ENCODE measurements at places on chromosomes 2 and 18.

DNA sequence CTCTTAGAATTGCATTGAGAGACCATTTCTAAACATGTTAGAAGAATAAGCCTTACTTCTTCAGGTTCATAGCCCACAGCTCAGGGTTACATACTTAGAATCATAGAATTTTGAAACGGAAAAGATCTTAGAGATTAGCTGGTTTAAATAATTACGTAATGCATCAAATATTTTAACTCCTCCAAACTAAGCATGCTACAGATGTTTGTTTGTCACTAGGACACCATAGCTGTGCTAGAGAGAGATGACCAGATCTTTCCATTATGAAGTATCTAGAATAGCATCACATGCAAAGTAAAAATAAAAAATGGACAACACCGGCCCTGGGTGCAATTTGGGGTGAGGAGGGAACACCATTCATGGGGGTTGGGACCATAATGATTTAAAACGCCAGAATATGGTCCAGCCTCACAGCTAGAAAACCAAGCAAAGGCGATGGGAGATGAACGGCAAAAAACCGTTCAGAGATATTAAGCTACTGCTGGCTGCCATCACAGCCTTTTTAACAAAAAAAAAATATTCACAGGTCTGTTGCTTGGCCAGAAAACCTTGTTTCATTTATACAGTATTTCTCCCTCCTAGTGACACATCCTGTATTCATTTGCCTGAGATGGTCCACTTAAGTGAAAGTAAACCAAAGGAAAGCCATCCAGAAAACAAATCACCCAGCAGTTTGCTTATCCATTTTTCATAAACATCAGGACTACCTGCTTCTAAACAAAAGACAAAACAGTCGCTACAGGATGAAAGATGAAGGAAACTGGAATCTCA lies 94.2 kb downstream of the EPHA4 start:
- no peak for DNase-seq

GRCh38 chr2:174878537-174879147 lies 114.4 kb upstream of the CHRNA1 start:
- no peak for DNase-seq

DNA sequence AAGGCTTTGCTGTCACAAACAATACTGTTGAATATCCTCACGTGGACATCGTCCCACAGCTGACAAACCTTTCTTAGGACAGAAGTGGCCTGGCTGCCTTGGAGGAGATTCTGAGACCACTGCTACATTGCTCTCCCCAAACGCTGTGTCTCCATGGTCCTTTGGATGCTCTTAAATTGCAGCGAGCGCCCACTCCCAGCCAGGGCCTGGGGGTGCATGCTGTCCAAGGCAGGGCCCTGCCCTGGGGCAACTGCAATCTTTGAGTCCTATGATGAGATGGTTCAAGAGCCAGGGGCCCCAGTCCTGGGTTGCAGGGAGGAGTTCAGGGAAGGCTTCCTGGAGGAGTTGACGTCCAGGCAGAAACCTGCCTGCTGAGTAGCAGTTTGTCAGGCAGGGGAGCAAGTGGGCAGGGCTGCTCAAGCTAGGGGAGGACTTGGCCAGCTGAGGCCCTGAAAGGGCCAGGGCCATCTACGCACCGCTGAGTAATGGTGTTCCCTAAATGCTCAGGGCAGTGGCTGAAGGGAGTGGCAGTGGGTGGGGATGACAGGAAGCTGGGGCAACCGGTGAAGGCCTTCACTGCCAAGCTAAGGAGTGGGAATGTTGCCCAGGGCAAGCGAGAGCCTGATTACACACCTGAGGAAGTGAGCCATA lies 10.8 kb upstream of the SDC1 start:
- DNase-seq, result no peak

GRCh38 chr2:112773556-112773955 lies 9.1 kb upstream of the CKAP2L start:
- no peak for DNase-seq

GRCh38 chr18:45317948-45318640 lies 297.2 kb upstream of the SLC14A2 start:
- DNase-seq, result no peak

GRCh38 chr2:217609952-217610351 lies 392.8 kb downstream of the TNS1 start:
- no peak for DNase-seq

GRCh38 chr18:48320639-48320945 lies 88.6 kb downstream of the ZBTB7C start:
- no peak for DNase-seq

DNA sequence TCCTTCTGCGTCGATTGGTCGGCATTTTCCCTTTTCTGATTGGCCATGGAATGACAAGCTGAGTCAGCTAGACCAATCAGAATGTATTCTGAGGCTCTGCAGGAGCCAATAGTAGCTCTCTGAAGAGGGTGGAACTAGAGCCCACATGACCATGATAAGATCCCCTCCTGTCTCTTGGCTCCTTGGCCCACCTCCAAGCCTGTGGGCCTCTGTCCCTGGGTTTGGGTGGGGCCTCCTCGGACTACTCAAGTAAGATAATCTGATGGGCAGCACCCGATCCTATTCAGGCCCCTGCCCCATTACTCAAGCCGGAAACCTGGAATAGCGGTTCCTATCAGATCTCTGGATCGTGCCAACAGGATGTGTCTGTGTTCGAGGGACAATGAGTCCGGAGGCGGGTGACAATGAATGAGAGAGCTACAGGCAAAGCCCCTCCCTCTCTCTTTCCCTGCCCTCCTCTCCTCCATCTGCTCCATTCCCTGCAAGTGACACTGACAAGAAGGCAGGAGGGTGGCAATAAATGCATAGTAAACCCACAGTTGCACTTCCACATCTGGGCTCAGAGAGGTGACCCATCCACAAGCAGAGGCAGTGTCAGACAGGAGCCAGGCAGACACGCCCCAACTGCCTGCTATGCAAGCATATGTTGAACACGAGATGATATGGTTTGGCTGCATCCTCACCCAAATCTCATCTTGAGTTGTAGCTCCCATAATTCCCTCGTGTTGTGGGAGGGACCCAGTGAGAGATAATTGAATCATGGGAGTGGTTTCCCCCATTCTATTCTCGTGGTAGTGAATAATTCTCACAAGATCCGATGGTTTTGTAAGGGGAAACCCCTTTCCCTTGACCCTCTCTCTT lies 114.7 kb downstream of the TNS1 start:
- no peak for DNase-seq

GRCh38 chr2:3073704-3074103 lies 303.9 kb downstream of the EIPR1 start:
- DNase-seq, result no peak

GRCh38 chr18:75025573-75025972 lies 183.4 kb downstream of the PTGR3 start:
- DNase-seq, result no peak

GRCh38 chr2:220125551-220125950 lies 498.1 kb downstream of the SLC4A3 start:
- DNase-seq, result no peak

DNA sequence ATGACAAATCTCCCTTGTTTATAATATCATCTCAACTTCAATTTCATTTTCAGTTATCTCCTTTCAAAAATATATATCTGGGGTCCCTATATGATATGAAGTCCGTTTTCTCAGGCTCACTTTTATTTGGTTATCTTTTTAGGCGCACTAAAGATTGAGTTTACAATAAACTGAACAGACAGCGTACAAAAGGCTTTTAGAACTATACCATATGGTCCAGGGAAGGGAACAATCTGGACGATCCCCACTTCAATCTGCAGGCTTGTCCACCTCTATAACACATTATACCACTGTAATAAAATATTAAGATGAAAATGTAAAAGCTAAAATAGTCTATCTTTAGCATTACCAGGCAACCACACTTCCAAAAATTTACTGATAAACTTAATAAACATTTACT lies 289.9 kb downstream of the ZEB2 start:
- DNase-seq, result no peak

- DNase-seq, result no peak
Observed at GRCh38 chr2:121345101-121345500, 60.1 kb upstream of the TFCP2L1 start.

GRCh38 chr18:26637983-26638382 lies 89.6 kb upstream of the KCTD1 start:
- no peak for DNase-seq

DNA sequence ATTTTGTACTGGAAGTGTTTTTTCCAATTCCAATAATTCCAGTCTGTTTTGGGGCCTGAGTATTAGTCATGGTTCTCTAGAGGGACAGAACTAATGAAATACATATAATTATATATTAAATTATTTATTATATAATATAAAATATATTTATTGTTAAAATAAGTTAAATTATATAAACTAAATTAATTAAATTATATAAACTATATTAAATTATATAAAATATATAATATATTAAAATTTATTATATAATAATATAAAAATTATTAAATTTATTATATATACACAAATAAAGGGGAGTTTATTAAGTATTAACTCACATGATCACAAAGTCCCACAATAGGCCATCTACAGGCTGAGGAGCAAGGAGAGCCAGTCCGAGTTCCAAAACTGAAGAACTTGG lies 253.4 kb upstream of the NETO1 start:
- no peak for DNase-seq

- peak; percentile 36 for DNase-seq
Observed at GRCh38 chr2:239934571-239935171, 90.5 kb downstream of the NDUFA10 start.

DNA sequence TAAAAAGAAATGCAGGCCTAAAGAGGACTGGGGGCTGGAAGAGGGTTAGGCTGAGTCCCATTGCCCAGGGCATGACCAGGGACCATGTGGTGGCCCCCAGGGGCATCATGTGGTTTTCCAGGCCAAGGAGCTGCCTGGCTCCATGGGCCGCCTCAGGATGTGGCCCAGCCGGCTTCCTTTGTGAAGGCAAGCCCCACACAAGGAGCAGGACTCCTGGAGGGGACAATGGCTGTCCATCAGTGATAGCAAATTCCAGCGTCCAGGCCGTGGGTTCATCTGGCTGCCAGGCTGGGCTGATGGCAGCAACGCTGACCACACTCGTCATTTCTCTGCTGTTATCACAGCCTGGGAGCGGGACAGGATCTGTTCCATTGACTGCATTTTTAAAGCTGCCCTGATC lies 82.5 kb downstream of the GBX2 start:
- no peak for DNase-seq
